ENCODE measurements at places on chromosomes 12 and 14.

- DNase-seq: no peak
Measured at GRCh38 chr12:75476071-75476470, 4.5 kb upstream of the GLIPR1 start.

- DNase-seq: no peak
Measured at GRCh38 chr12:48580831-48581230, 11.0 kb upstream of the LALBA start.

GRCh38 chr12:104387190-104387589 is 69.6 kb upstream of the CHST11 start:
- DNase-seq: peak; percentile 71

GRCh38 chr14:59629444-59630287 is 53.1 kb upstream of the CCDC175 start:
- DNase-seq: peak; percentile 77

DNA sequence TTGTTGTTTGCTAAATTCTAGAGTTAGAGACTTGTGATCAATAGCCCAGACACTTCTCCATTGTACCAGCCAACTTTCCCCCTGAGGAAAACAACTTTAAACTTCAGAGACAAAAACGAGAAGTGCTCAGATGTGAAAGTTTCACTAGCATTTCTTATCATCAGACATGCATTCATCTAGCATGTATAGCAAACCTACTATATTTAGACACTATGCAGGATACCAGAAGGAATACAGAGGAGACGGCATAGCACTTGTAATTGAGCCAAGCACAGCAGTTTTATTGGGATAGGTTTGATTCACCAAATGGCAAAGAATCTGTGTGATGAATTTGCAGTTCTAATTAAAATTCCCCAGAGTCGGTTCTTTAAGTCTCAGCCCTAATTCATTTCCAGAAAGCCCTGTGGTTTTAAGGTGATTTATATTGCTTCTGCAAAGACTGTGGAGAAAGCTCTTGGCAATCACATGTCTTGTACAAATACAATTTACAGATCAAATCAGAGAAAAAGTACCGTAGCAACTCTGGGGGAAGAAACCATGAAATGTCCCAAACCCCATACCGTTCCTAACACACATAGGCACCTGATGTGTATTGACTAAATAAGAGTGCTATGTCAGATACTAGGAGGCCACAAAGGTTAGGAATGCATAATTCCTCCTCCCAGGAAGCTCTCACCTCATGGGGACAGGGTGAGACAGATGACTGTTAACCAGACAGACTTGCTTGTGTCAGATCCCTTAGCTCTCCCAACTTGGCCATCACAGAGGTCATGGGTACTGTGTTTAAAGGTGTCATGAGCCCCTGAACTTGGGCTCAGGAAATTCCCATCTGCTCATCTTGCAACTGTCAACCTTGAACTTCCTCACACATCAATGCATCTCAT is 69.6 kb upstream of the KRAS start:
- DNase-seq: no peak

DNA sequence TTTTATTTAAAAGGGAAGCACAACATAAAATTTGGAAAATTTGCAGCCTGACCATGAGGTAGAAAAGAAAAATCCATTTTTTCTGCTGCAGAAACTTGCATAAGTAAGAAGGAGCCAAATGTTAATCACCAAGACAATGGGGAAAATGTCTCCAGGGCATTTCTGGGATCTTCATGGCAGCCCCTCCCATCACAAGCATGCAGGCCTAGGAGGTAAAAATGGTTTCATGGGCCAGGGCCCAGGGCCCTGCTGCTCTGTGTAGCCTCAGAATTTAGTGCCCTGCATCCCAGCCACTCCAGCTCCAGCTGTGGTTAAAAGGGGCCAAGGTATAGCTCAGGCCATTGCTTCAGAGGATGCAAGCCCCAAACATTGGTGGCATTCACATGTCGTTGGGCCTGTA is 735.6 kb downstream of the GALC start:
- no peak for DNase-seq

GRCh38 chr12:42484996-42485395 is 104.5 kb downstream of the PRICKLE1 start:
- DNase-seq: no peak

DNA sequence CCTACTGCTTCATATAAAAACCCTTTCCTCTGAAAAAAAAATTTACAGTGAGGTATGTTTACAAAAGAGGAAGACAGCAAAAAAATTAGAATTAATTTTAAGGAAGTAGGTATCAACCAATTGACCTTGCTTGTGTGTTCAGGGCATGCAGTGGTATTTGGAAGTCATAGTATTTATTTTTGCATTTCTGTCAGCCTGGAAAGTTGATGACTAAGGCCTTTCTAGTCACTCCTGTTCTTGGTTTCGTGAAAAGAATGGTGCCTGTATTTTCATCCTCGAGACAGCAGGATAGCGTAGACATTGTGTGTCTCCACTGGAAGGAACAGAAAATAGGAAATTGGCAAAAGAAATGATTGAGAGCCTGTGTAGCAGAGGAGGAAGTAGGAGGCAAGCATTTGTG is 24.5 kb downstream of the SLC16A7 start:
- no peak for DNase-seq

DNA sequence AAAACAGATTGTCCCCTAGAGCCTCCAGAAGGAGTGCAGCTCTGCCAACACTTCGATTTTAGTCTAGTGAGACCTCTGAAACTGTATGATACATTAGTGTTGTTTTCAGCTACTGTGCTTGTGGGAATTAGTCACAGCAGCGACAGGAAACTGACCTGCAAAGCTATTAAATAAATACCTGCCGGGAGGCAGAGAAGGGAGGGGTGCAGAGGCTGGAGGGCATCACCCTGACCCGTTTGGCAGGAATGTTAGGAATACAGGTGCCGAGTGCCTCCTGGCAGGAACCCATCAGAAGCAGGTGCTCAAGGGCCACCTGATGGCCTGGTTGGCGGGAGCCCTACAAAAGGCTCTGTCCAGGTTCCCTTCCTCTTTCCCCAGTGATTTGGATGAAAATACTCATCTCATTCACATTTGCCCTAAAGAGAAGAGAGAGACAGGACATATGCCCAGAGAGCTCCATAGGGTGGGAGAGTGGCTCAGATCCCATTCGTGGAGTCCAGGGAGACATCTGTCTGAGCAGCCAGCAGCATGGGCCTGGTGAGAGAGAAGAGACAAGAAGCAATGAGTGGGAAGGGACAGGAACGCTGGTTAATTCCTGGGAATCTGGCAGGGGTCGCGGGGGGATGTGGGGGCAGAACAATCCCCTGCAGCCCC is 44.6 kb downstream of the C14orf132 start:
- peak; percentile 66 for DNase-seq

- DNase-seq: no peak
Measured at GRCh38 chr12:71029302-71029701, 108.8 kb upstream of the PTPRR start.

GRCh38 chr12:73629893-73630831 is 907.5 kb upstream of the ATXN7L3B start:
- no peak for DNase-seq

DNA sequence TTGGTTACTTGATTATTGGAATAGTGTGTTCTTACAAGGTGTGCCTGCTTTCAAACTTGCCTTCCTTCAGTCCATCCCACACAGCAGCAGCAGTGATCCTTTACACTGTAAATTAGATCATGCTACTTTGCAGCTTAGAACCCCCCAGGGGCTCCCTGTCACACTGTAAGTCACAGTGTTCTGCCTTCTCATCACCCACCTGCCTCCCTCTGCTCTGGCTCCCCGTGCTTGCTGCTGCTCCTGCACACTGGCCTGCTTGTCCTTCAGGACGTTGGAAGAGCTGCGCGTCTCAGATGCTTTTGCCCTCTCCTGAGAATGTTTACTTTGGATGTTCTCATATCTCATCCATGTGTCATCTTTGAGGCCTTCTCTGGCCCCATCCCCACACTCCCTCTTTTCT is 27.3 kb downstream of the ZC3H14 start:
- DNase-seq: no peak

GRCh38 chr14:61703342-61704129 is 8.2 kb downstream of the HIF1A start:
- no peak for DNase-seq

DNA sequence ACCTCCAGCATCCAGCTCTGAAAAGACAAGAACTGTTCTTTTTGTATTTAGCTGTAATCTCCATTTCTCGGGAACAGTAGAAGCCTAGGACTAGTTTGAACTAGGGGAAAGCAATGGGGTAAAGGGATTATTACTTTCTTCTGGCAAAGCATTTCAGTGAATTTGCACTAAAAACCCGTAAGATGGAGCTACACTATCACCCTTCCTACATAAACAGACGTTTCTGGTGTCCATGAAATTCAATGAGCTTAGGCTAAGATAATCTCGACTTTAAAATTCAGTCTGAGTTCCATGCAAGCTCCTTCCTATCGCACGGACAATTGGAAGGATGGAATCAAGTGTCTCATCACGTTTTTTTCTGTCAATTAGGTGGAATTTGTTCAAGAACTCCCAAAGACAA is 24.0 kb downstream of the ACSM4 start:
- DNase-seq: no peak

- DNase-seq: peak; percentile 67
Measured at GRCh38 chr12:85872497-85873091, 1.5 kb upstream of the NTS start.

DNA sequence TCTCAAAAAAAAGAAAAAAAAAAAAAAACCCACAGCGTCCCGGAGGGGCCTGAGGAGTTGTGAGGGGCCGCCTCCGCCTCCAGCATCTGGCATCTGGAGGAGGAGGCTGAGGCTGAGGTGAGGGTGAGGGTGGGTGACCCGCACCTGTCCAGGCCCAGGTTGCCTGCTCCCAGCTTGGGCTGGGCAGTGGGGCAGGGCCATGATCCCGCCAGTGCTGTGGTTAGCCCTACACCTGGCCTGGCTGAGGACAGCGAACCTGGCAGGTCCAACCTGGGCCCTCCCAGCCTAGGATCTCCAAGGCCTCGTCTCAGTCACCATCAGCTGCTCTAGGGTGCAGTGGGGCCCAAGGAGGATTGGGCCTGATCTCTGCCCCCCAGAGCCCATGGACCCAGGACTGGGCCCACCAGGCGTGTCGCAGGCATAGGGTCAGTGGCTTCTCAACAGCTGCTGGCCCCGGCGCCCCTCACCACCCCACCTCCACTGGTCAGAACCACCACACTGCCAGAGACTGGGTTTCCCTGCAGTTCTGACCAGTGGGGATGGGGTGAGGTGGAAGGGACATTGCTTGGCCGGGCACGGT is 36.3 kb upstream of the RCOR1 start:
- DNase-seq: no peak

DNA sequence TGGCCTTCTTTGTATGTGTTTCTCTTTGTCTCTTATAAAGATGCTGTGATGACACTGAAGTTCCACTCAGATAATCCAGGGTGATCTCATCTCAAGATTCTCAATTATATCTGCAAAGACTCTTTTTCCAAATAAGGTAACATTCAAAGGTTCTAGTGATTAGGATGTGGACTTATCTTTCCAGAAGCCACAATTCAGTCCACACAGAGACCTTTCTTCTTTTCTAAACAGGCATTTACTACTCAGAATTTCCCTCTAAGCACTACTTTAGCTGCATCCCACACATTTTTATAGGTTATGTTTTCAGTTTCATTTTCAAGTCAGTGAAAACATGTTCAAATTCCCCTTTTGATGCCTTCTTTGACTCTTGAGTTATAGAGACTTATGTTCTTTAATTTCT is 9.0 kb upstream of the NKX2-1 start:
- no peak for DNase-seq

DNA sequence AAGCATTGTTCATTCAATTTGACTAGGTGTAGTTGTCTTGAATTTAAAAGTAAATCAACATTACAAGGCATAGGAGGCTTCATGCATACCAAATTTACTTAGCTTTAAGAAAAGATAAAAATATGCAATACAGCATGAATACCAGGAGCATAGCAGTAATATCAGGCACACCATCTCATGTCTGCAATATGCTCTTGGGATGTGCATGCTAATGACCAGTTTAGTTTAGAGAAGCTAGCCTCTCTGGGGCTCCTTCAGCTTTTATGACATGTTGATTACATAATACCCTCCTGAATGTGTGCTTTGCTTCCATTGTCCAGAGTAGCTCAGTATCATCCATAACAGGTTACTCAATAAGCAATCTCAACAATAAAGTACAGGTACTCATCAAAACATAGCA is 497.2 kb downstream of the FLRT2 start:
- no peak for DNase-seq

GRCh38 chr14:24297190-24297964 is 2.2 kb downstream of the DHRS1 start:
- DNase-seq: peak; percentile 23

DNA sequence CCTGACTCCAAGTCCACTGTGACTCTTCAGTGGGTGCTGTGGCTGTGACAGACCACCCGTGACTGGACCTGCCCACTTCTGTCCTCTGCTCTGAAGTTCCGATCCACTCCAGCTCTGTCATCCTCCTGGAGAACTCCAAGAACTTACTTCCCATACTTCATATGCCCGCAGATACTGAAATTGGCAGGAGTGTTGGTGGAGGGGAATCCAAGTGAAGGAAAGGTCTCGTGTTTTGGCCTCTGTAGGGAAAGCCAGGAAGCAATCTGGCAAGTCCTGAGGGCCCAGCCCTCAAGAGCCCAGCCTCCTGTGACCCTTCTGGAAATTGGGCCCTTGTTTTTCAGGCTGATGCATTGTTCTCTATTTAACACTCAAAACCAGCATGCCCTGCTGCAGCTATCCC is 22.4 kb upstream of the FKBP4 start:
- no peak for DNase-seq

All from COR-L47 (cell line).